ENCODE measurements at places on chromosomes 1 and 21. TPM values are rescaled to one million over a fixed set of nuclear protein-coding genes. Genes with fewer than 3 reads are reported as not detected.

The CYP4B1 gene
- not detected for total RNA-seq

The TADA1 gene
- 8.4 TPM for total RNA-seq

The NVL gene
- 18.6 TPM for total RNA-seq

The PGLYRP3 gene
- not detected for total RNA-seq

The SPRR2B gene
- not detected for total RNA-seq

All from smooth muscle cell of bladder (primary cell).